ENCODE measurements at places on chromosomes 5 and 9.

GRCh38 chr5:18074961-18075360 is 440.7 kb downstream of the TAF11L14 start:
- no peak for DNase-seq

DNA sequence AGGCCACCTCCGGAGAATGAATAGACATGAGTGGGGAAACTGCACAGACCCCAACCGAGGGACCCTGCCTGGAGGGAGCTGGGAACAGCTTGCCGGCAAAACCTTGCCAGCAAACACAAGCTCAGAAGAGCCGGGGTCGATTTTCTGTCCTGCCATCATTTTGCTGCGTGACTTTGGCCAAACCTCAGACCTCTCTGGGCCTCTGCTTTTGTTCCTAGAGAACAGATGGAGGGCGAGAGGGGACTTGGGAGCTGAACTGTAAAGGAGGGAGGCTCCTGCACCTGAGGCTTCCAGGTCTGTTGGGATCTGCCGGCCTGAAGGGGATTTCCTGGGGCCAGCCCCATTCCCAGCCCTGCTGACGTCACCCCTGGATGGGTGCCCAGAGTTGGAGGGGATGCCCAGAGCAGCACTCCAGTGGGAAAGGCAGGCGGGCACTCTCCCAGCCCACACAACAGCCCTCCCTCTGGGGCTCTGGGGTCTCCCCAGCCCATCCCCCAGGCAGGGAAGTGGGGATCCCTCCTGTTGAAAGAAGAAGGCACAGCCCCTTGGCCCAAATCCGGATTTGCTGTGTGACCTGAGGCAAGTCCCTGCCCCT is 40.4 kb upstream of the SYNPO start:
- DNase-seq: peak; percentile 34

DNA sequence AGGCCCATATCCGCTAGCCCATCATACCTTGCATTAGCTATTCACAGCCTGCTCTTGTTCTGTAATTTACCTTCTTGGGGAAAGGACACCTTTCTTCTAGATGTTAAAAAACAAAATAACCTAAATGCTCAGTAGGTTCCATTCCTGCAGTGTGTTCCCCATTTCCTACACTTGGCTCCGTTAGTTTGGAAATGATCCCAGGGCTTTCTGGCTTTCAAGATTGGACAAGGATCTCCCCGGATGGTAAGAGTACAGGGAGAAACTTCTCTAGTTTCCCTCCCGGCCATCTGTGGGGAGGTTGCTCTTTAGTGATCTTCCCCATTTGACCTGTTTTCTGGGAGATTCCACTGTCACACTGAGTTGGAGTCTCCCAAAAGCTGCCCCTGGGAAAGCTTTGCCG is 27.3 kb upstream of the STC2 start:
- no peak for DNase-seq

- DNase-seq: no peak
Observed at GRCh38 chr9:113928269-113928668, 52.2 kb downstream of the ZNF618 start.

DNA sequence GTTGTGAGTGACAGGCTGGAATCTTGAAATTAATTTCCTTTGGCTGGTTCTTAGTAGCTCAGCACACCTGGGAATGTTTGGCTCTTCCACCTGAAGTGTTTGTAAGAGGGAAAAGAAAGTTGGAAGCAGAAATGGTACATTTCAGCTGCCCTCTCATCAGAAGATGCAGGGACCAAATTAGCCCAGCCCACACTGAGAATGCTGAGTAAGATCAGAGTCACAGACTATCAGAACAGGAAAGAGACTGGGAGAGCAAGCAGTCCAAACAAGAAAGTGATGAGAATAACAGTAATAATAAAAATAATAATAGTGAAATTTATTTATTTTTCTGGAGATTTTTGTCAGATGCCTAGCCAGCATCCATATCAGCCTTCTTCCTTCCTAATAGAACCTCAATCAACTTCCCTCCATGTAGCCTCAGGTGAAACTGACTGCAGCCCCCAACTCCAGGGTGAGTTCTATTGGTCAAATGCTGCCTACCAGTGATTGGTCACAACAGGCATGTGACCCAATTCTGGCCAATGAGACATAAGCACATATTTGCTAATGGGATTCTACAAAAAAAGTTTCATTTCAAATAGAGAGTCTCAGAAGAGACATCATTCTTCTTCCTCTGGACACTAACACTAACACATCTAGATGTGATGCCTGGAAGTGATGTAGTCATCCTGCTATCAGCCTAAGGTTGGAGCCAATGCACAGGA is 31.2 kb upstream of the ADRA1B start:
- DNase-seq: no peak

DNA sequence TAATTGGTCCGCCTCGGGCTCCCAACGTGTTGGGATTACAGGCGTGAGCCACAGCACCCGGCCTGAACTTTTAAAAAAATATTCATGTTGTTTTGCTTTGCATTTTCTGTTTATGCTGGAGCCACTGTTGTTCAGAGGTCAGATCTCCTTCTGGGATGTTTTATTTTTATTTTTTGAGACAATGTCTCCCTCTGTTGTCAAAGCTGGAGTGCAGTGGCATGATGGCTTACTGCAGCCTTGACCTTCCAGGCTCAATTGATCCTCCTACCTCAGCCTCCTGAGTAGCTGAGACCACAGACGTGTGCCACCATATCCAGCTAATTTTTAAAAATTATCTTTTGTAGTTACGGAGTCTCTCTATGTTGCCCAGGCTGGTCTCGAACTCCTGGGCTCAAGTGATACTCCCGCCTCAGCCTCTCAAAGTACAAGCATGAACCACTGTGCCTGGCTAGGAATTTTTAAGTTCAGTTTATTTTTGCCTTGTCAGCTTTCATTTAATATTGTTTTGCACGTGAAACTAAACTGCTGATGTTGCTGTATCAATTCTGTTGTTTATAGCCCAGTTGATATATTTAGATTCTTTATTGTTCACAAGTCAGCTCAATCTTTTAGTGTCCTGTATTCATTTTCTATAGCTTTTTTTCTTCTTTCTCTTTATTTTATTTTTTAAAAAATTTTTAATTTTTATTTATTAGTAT is 13.7 kb downstream of the TMEFF1 start:
- no peak for DNase-seq
